MV-4-11 (cell line): ENCODE measurements at places on chromosomes 5 and 9.

DNA sequence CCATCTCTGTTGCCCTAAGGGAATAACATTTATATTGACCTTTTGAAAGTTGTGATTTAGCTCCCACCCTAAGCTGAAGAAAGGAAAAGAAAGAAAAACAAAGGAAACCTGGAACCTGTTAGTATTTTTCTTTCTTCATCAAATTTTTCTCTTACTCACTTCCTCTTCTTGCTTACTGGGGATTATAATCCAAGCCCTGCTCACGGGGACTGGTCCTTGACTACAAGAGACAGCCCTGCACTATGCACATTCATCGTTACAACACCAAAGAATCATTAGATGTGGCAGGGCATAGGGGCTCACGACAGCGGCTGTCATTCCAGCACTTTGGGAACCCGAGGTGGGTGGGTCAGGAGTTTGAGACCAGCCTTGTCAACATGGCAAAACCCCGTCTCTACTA is 37.8 kb upstream of the LPAR1 start:
- DNase-seq = peak; percentile 65

DNA sequence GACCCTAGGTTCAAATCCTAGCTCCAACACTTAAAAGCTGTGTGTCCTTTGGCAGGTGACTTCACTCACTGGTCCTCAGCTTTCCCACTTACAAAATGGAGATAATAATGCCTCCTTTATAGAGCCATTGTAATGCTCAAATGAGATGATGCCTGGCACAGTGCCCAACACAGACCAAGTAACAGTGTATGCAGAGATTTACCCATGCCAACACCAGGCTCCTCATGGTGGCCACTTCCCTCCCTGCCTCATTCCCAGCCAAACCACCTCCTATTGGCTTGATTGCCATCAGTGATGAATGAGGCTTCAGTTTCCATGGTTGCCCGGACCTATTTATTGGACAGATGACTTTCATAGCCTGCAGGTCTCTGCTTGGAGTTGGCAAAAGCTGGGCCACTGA is 469.4 kb downstream of the CDK5RAP2 start:
- no peak for DNase-seq

GRCh38 chr9:83346655-83347420 is 191.4 kb downstream of the FRMD3 start:
- DNase-seq = no peak

DNA sequence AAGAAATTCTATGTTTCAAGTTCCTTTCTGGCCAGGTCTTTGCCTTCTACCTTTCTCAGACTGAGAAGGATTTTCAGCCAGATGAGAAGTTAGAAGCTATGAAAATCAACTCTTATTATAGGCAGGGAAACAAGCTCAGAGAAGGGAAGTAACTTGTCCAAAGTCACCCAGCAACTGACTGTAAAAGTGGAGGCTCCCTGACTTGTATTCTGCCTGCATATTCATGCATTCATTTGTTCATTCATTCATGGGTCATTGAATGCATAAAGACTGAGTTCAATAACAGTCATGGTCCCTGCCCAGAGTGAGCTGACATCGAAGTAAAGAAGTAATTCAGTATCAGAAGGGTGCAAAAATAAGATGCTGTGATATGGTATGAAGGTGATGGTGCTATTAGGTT is 239.6 kb downstream of the PAPPA start:
- DNase-seq = no peak

GRCh38 chr5:77262697-77263096 is 52.2 kb downstream of the PDE8B start:
- peak; percentile 67 for DNase-seq

DNA sequence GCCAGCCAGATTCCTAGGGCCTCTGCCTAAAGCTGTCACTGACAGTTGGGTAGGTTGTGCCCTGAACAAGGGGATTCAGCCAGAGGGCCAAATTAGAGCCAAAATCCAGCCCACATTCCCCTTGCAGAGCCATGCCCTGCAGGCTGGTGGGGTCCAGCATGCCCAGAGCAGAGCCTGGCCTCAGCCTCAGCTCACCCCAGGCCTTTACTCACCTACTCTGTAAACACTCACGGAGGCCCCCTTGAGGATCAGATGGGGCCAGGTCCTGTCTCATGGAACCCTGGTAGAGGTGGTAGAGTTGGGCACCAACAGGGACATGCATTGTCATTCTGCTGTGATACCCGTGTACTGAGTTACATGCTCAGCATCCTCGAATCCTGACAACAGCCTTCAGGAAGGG is 74.9 kb downstream of the LMX1B start:
- DNase-seq = no peak

- peak; percentile 40 for DNase-seq
These were observed 33.6 kb upstream of the HSD17B4 start for GRCh38 chr5:119418606-119419100.

- peak; percentile 91 for DNase-seq
These were observed 100.3 kb downstream of the GCNT1 start for GRCh38 chr9:76559286-76559685.

GRCh38 chr5:86679529-86679928 is 61.8 kb downstream of the COX7C start:
- peak; percentile 17 for DNase-seq

GRCh38 chr9:32782476-32783167 is 718 bp upstream of the TMEM215 start:
- no peak for DNase-seq

GRCh38 chr9:135969064-135969683 is 8.0 kb upstream of the UBAC1 start:
- DNase-seq = peak; percentile 44

- no peak for DNase-seq
These were observed 338.4 kb downstream of the DNAH5 start for GRCh38 chr5:13606051-13606450.

DNA sequence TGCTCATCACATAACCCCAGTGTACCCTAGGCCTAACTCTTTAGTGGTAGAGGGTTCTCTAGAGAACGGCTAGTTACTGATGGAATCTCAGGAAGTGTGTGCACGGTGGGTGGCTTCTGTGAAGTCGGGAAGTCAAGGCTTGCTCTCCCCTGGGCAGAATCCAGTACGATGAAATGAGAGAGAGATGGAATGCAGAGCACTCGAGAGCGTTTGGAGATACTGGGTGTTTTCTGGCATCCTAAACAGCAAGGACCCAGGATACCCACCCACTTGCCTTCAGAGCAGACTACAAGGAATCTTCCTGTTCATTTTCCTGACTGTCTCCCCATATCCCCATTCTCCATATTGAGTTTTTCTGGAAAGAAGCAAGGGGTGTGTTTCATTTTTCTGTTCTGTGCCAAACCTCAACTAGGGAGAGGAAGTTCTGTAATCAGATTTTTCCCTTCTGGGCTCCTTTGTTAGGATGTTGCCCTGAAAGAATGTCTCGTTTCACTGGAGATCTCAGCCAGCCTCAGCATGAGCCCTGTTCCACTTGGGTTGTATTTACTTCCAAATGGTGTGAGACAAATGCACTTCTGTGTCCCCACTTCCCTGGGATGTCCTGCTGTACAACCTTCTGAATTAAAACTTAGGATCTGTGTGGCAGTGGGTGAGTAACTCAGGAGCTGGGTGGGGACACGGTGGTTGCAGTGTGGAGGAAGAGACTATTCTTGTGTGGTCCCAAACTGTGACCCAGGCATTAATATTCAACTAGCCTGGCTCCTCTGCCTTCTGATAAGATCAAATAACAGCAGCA is 108.9 kb upstream of the SPRY4 start:
- DNase-seq = no peak

DNA sequence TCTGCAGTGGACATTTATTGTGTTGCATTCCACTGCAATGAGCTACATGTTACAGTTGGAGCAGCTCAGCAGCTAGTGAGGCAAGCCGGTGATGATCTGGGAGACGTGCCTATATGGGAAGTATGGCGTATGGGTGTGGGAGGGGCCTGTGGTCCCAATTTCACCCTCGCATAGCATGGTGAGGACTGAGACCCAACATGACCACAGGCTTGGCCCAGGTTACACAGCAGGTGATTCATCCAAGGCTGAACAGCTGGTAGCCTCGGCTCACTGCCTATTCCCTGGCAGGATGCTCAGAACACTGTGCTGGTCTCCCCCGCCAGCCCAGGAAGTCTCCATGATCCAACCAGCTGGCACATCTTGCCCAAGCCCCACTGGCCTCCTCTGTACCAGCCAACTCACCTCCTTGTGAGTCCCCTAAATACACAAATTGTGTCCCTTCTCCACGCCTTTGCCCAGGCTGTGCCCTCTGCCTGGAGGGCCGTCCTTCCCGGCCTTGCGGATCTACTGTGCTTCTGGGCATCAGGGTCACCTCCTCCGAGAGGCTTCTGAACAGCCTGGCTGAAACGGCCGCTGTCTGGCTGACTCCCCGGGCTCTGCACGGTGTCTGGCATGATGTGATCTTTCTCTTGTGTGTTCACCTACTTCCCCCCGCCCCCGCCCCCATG is 81.4 kb downstream of the NSUN2 start:
- no peak for DNase-seq

DNA sequence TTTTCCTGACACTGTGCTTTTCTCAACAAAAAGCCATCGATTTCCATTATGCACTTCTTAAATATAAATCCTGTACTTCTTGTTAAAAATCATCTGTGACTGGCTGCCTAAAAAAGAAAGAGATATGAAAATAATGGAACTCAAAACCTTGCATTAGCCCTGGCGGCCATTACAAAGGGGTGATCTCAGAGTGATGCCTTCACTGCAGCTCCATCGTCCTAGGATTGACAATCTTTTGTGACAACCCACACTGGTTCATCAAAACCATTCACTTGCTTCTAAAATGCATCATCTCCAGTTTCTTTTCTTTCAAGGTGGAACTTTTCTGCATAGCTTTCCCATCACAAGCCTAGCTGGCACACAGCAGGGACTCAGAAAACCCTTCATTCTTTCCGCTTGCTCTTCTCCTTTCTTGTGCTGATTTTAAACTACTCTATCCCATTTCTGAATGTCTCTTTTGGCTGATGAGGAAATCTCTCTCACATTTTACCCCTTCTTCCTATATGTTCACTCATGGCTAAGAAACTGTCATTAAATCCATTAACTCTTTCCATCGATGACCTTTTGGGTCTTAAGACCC is 351.9 kb downstream of the GLIS3 start:
- DNase-seq = no peak

- DNase-seq = no peak
These were observed 4.8 kb upstream of the SEMA4D start for GRCh38 chr9:89502671-89503070.

- no peak for DNase-seq
These were observed 136.3 kb upstream of the BASP1 start for GRCh38 chr5:17081142-17081541.

DNA sequence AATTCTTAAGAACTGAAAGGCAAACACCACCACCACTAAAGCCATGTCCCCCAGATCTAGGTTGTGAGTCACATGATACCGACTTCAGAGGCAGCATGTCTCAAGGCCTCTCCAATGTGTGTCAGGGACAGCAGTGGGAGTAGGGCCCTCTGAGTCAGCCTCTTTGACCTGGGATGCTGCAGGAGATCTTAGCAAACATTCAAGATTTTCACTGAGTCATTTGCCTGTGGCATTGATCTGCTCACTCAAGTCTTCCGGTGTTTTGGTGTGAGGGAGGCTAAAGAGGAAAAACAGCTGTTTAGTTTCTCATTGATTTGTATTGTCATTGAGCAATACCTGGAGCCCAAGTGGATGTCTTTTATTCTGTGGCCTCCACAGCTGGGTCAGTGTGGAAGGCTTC is 36.1 kb downstream of the TMC1 start:
- DNase-seq = peak; percentile 73

- DNase-seq = no peak
These were observed 49.4 kb downstream of the DRD1 start for GRCh38 chr5:175394601-175395000.

DNA sequence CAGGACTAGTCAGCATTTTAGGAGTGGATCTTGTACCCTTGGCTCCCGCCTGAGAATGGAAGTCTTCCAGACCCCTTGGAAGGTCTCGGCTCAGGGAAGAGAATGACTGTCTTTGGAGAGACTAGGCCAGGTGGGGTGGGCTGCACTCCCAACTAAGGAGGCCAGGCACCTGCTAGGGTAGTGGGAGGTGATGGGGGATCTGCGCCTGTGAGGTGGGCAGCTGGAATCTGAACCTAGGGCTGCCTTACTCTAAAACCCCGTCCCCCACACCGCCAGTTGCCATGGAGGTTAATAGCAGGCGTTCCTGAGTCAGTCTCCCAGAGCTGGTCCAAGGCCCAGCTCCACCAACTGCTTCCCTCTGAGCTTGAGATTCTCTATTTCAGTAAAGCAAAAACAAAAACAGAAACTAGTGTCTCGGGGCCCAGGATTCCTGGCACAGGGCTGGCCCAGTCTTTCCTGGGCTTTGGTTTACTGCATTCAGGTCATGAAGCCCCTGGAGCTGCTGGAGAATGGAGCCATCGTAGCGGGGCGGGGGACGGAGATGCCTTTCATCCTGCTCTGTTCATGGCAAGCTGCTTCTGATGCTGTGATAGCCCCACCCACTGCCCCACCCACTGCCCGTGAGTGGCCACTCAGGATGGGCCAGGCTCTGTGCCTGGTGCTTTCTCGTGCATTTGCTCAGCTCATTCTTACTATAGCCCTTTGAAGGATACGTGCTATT is 57.5 kb downstream of the DAB2IP start:
- no peak for DNase-seq

DNA sequence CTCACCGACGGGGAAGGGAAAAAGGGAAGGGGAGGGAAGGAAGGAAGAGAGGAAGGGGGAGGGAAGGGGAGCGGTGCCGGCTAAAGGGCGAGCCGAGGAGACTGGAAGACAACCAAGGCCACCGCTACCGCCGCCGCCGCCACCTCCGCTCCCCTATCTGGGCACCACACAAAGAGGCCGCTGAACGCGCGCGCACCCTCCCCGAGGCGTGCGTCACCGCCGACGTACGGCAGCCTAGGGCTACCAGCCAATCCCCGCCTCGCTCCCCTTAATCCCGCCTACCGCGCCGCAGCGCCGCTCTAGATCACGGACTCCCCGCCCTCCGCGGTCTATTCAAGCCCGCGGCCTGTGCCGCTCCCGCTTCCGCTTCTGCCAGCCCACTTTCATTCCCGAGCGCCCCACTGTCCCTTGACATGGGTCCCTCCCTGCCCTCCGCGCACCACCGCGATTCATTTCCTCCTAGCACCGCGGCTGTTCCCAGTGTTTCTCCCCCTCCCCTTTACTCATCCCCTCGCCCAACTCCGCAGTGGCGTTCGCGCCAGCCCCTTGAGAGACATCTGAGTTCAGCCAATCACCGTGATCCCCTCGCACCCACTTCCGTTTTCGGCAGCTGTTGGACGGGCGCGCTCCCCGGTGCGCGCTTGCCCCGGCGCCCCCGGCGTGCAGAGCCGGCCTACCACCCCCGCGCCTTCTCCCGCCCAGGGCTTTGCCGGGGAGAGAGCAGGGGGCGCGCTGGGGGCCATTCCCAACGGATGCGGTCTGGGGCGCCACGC is at the start of gene HNRNPA0:
Gene HNRNPA0 (minus strand): TSS at position 176 of the 773 bp plus-strand sequence. CDS start 297 bp downstream, outside the sequence.
- peak; percentile 98 for DNase-seq

- no peak for DNase-seq
These were observed 52.6 kb downstream of the EBF1 start for GRCh38 chr5:159047086-159047485.

- DNase-seq = no peak
These were observed 764.9 kb downstream of the DNAH5 start for GRCh38 chr5:13179407-13180087.
